Progenitor cell of endocrine pancreas (in vitro differentiated cells): ENCODE measurements at places on chromosomes 11 and 22. TPM values are rescaled to one million over a fixed set of nuclear protein-coding genes. Genes with fewer than 3 reads are reported as not detected.

Gene ANKRD42
- 12.1 and 12.7 TPM in 2 replicates for total RNA-seq

Gene KCNJ1
- total RNA-seq: not detected in 2 replicates

Gene TPBGL
- 0.11 TPM in 1 of 2 replicates, not detected in the other for total RNA-seq

Gene TMEM191C
- total RNA-seq: 4.1 and 5.1 TPM in 2 replicates

Gene TIMP3
- total RNA-seq: 2.4 and 3.2 TPM in 2 replicates

Gene KDM4E
- total RNA-seq: not detected in 2 replicates

Gene CSNK1E
- total RNA-seq: 246 and 250 TPM in 2 replicates

Gene GLYAT
- total RNA-seq: not detected in 2 replicates

DNA sequence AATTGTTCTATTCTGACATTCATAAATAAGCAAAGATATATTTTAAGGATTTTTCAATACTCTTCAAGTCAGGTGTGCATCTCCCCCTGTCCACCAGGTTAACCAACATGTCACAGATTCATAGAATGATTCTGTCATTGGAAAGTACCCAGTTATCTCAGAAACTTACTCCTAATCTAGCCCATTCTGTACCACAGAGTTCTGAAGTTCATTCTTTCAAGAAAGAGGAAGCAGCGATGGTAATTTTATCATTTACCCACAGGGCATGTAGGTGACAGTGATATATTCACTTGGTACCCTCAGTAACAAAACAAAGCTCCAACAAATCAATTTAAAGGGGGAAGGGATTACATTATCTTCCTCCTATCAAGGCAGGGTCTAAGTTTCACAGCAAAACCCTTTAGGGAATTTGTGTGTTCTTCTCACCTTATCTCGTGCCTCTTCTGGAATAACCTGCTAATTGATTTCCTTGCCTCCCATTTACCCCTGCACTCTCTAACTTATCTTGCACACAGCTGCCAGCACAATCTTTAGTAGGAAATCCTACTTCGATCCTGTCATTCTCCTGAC is 19.0 kb upstream of the MPPED2 start:
- DNase-seq: no peak

DNA sequence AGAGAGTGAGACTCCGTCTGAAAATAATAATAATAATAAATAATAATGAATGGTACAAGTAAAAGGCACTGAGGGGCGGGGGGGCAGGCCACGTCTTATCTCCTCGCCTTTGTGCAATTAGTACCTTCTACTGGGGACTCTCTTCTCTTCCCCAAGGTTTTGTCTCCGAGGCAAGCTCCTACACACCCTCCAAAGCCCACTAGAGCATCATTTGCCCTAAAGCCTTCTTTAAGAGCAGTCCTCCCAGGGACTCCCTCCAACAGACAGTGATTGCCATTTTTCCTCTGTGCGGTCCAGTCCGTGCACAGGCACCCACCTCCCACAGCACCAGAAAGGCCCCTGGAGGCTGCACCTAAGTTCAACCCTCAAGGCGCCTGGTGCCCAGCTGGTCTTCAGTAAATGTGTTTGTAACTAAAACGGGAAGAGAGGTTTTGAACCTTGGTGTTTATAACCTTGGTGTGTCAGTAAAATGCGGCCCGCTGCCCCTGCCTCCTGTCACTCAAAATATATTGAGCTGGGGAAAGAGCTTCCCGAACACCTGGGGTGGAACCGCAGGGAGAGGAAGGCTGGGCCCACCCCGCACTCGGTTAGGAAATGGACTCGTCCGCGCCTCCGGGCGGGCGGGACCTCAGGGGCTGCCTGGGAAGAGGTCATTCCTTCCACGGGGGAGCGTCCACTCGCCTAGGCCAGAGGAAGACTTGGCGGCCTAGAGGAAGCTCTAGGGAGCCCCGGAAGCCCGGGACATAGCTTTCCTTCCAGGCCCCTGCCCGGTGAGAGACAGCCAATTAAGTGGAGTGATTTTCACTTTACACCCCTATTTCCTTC is 4.7 kb upstream of the KDELR3 start:
- DNase-seq: peak; percentile 52

DNA sequence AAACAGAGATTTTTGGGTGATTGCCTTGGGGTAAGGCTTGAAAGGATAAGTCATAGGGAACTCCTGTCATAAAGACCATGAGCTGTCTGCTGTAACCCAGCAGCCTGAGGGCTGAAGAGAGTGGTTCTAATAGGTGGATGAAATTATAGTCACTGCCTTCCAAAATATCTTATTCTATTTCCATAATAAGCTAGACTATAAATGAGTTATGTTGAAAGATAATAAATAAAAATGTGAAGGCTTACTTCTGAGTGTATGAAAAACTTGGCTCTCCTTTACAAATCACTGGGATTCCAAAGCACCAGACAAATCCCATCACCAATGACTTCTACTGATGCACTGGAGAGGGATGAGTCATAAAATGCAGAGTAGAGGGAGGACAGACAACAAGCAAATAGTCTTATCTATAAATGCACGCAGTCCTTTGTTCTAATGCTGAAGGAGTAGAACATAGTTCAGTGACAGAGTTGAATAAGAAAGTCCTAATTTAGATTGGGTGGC is 775.0 kb upstream of the LRRC4C start:
- no peak for DNase-seq

DNA sequence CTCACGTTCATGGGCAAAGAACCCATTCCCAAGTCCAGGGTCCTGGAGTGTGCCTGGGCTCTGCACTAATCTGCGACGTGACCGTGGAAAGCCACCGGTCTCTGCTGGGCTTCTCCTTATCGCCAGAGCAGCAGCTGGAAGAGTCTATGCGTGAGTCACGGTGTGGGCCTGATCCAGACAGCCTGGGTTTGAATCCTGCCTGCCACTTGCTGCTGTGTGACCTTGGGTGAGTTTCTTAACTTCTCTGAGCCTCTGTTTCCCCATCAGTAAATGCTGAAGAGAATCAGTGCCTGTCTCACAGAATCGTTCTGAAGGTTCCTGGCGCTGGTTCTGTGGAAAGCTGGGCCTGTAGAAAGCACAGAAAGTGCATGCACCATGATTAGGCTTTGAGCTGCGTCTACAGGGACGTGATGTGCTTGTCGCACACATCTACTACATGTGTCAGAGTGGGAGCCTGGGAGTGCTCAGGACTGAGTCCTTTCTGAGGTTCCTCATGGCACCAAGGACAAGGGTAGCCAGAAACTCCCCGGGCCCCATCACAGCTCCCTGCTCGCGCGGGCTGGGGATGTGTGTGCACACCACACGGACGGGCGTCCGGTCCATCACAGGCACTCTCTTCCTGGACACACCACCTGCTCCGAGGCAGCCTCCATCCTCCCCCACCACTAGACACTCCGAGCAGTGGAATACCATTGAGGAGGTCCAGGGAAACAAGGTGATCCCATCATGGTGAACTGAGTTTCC is 20.5 kb upstream of the PDGFB start:
- DNase-seq: no peak

GRCh38 chr11:95426823-95427462 is 195.9 kb upstream of the SESN3 start:
- DNase-seq: no peak

- DNase-seq: peak; percentile 52
Measured at GRCh38 chr11:61626580-61627380, 45.9 kb upstream of the SYT7 start.

- DNase-seq: no peak
Measured at GRCh38 chr11:120608760-120609211, 97.2 kb downstream of the GRIK4 start.

DNA sequence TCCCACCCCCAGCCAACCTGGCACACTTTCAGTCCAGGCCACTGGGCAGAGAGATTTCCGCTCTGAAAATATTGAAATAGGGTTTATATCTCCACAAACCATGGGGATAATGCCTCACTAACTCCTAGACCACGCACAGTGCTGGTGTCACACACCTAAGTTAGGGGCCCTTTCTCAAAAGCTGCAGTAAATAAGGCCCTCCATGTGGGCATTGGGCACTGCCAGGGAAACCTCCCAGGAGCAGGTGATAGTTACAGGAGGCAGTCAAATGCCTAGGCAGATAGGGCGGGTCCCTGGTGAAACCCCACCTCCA is 3.1 kb upstream of the IL10RA start:
- no peak for DNase-seq

DNA sequence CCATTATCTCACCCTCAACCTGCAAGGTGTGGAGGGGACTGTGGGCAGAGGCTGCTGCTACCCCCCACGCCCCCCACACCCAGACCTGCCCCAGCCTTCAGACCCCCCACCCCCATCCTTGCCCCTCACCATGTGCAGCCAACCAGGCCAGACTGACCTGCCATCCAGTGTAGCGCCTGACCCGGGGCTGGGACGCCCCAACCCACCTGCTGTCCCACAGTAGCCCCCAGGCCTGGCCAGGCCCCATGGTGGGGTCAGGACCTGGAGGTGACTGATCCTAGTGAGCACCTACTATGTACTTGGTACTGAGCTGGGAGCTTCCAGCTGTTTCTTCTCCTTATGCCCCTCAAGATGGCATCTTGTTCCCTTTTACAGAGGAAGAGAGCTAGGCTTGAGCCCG is 113.1 kb downstream of the CACNA1I start:
- DNase-seq: no peak

GRCh38 chr11:15769203-15769602 is 587.1 kb downstream of the SOX6 start:
- DNase-seq: no peak

DNA sequence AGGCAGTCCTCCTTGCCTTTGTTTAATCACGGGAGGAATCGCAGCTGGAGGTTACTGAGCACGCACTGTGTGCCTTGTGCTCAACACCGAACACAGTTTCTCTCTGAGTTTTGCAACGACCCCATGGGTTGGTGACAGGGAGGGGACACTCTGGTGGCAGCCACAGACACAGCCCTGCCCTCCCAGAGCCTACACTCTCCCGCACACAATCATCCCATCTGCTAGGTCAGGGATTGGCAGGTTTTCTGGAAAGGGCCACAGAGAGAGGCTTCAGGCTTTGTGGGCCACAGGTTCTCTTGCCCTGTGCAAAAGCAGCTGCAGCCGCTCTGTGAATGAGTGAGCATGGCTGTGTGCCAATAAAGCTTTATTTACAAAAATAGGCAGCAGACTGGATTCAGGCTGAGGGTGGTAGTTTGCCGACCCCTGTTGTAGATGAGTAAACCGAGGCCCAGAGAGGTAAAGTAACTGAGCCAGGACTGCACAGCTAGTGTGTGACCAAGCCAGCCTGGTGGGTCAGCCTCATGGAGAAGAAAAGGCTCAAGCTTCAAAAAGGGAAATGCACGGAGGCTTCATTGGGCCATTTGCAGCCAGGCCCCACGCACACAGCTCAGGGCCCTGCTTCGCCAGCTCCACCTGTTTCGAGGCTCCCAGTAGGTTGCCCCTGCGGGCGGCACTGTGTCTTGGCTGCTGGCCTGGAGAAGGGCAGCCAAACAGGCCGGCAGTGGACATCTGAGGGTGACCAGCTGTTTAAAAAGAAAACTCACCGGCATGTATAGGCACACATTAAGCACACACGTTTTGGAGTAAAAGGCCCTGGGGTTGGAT is 16.3 kb downstream of the LTO1 start:
- DNase-seq: no peak

DNA sequence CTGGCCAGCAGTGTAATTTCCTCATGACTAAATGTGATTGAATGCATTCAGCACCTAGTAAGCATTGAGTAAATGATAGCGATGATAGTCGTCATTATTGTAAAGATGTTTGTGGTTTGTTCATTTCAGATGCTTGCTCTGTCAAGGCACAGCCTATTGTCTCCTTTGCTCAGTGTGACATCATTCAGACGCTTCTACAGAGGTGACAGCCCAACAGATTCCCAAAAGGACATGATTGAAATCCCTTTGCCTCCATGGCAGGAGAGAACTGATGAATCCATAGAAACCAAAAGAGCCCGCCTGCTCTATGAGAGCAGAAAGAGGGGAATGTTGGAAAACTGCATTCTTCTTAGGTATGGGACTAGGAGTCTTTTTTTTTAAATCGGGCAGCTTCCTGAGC is 7.6 kb downstream of the SDHAF2 start:
- DNase-seq: no peak

DNA sequence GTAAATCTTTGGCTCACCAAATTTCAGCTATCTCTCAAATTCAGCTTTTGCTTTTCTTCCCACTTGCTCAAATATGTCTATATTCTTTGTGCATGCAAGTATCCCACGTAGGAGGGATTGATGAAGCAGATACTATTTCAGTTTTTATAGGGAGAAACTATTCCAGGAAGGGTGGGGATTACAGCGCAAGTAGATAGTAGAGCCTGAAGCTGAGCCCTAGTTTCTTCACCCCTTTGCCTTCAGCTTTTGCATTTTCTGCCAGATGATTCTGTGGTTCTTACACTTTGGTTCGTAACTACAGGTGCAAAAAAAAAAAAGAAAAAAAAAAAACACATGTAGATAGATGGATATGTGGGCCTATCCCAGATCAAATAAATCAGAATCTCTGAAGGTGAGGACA is 3.1 kb upstream of the ACP2 start:
- no peak for DNase-seq

GRCh38 chr22:25746012-25746373 is 4.0 kb downstream of the MYO18B start:
- DNase-seq: no peak

DNA sequence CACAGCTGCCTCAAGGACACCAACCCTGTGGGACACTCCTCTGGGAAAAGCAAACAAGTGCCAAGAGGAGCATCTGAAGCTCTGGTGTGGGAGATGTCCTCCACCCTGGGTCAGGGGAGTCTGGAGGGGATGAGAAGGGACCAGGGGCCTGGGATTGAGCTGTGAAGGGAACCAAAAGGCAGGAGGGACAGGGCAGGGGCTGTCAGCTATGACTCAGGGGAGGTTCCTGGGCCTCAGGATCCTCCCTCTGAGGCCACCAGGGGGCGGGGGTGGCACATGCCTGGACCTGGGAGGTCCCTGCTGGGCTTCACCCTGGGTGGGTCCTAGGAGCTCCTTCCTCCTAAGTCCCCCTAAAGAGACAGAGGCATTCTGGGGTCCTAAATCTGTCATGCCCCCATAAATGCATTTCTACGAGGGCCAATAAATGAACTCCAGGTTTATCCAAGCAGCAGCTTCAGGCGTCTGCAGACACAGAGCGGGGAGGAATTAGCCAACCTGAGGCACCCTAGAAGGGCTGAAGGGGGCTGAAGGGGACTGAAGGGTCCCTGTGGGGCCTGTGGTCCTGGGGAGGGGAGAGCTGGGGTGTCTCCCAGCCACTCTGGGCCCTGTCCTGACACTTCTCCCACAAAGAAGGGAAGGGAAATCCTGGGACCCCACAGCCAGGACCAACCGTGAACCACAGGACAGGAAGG is 31.9 kb upstream of the IGLL5 start:
- peak; percentile 36 for DNase-seq
